ENCODE measurements at places on chromosomes 12 and 14.

DNA sequence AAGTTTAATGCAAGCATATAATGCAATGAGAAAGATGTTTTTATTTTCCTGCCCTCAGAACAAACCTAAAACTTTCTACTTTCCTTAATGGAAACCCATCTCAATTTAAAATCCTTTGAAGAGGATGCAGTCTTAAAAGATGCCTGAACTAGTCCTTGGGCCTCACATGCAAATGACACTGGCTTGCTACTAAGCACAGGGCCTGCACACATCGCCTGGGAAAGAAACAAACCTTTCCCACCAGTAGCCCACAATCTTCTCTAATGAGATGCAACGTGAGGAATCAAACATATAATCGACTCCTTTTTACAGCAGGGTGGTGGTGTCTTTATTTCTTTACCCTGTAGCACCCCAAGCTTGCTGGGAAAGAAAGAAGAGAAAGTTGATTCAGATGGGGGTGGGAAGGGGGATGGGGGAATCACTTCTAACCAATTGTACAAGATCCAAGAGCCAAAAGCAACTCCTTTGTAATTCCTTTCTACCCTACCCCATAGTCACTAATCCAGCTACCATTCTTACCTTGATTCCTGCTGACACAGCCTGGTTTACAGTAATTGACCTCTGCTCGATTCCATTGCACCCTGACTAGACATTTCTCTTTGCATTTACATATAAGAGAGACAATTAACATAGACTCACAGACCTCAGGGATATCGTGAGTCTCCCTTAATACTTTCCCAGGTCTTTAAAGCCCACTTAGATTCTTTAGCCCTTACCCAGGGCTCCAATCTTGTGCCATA lies 69.5 kb upstream of the FERMT2 start:
- no peak for DNase-seq

GRCh38 chr14:105632010-105632409 lies 105.6 kb downstream of the TMEM121 start:
- DNase-seq = no peak

- no peak for DNase-seq
These were observed 363.4 kb upstream of the PDE3A start for GRCh38 chr12:20004952-20005351.

DNA sequence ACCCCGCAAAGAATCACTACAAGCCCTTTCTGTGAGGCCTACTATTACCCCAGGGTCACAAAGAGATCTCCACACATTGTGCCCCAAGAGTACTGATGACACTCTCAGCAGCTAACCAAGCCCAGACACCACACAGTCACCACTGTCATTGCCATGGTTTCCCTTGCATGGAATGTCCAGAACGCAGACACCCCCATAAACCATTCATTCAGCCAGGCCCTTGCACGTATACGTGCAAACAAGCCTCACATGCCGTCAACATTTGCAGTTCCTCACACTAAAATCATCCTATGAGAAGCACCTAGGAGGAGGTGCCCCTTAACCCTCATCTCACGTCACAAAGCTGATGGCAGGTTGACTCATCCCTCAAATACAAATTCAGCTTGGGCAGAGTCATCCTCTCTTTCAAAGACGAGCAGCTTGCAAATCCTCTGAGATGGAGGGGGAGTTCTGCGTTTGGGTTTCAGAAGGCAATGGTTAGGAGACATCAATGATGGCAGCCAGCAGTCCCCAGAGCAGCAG lies 17.1 kb upstream of the KRT77 start:
- DNase-seq = no peak

DNA sequence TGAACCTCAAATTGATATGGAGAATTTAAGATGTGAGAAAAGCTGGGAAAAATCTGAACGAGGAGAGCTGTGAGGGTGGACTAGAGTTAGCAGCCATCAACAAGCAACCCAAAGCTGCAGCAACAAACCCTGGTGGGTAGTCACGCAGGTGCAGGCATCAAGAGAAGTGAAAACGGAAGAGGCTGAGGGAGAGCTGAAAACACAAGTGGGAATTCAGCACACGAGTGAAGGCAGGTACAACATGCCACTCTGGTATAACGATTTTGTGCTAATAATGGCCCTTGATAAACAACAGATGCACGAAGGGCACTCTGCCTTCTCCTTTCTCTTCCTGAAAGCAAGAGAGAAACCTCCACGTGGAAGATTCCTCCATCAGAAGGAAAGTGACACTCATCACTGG lies 11.5 kb downstream of the TCL1B start:
- DNase-seq = no peak

DNA sequence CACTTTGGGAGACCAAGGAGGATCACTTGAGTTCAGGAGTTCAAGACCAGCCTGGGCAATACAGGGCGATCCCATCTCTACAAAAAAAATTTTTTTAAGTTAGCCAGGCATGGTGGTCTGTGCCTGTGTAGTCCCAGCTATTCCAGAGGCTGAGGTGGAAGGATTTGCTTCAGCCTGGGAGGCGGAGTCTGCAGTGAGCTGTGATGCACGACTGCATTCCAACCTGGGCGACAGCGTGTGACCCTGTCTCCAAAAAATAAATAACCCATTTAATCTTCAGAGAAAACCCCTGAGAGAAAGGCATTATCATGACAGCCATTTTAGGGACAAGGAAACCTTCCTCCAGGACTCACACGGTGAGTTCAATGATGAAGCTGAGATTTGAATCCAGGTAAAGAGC lies 3.7 kb upstream of the FKBP4 start:
- DNase-seq = no peak

GRCh38 chr12:113955109-113955970 lies 10.8 kb downstream of the RBM19 start:
- DNase-seq = no peak

- DNase-seq = peak; percentile 77
These were observed 298.6 kb upstream of the PPFIA2 start for GRCh38 chr12:82057770-82058169.

DNA sequence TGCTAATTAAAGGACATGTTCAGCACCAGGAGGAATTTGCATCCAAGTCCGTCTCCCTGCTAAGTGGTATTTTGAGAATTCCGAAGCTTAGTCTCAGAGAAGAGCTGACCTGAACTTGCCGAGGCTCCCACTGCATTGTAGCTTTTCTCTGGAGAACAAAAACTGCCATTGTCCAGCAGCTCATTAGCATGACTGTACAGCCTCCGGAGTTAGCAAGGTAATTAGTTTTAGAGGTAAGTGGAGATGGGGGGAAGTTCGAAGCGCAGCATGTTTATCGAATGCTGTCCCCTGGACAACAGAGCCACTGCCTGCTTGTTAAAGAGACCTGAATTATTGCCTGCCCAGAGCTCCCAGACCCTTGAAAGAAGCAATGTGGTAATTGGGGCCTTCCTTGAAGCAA lies 160.3 kb upstream of the PELI2 start:
- DNase-seq = no peak

DNA sequence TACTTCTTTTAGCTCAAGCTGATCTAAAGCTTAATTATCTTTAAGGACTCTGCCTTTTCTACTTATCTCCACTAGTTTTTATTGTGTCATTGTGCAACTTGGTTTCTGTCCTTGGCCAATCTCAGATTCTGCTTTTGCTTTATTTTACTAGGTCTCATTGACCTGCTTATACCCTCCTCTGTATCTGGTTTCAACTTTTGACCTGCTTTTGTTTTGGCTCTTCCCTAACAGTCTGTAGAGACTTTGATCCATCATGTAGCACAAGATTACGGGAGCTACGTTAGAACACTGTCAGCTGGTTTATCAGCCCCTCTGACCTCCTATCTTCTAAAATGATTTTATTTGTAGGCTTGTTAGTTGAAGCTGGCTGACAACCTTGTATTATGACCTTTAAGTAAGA lies 43.6 kb downstream of the ZCRB1 start:
- DNase-seq = no peak

GRCh38 chr12:67394550-67394949 lies 125.4 kb downstream of the CAND1 start:
- DNase-seq = no peak

DNA sequence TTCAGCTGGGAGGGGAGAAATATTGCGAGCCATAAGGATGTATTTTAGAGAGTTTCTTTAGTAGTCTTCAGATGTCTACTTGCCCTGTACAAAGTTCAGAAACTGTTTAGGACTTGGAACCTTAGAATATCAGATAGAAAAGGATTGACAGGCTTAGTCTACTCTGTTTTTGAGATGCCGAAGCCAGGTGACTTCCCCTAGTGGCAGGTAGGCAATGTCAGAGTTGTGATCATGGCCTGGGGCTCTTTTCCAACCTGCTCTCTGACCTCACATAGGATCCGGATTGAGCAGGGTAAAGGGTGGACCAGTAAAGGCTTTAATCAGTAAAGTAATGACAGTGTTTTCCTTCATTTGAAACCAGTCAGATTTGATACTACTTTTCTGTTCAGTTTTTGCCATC lies 59.6 kb downstream of the PRKCH start:
- DNase-seq = no peak

DNA sequence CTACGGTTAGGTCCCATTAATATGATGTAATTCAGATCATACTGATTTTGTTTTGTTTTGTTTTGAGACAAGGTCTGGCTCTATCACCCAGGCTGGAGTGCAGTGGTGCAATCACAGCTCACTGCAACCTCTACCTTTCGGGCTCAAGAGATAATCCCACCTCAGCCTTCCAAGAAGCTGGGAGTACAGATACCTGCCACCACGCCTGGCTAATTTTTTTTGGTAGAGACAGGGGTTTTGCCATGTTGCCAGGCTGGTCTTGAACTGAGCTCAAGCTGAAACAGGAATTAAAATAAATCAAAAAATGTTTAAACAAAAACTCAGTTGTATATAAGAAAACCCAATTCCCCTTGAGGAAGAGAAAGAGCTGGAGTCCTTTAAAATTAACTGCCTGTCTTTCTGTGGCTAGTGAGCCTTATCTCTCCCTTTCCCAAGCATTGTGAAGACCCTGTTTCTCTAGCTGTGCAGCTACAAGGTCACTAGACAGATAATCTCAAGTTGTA lies 17.7 kb upstream of the ANAPC7 start:
- no peak for DNase-seq

DNA sequence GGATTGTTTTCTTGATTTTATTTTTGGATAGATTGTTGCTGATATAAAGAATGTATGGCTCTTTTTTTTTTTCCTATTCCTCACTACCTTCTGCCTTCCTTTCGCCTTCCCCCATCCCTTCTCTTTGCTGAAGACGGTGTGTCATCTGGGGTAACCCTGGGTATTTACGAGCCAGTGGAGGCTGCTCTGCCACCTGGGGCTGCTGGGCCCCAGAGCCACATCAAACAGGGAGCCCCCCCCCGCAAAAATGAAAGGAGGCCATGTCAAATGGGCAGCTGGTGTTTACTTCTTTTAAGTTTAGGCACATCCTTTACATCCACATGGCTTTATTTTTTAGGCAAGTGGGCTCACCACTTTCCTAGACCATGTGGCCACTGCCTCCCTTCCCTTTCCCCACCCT lies 25.4 kb downstream of the CHST11 start:
- DNase-seq = no peak

DNA sequence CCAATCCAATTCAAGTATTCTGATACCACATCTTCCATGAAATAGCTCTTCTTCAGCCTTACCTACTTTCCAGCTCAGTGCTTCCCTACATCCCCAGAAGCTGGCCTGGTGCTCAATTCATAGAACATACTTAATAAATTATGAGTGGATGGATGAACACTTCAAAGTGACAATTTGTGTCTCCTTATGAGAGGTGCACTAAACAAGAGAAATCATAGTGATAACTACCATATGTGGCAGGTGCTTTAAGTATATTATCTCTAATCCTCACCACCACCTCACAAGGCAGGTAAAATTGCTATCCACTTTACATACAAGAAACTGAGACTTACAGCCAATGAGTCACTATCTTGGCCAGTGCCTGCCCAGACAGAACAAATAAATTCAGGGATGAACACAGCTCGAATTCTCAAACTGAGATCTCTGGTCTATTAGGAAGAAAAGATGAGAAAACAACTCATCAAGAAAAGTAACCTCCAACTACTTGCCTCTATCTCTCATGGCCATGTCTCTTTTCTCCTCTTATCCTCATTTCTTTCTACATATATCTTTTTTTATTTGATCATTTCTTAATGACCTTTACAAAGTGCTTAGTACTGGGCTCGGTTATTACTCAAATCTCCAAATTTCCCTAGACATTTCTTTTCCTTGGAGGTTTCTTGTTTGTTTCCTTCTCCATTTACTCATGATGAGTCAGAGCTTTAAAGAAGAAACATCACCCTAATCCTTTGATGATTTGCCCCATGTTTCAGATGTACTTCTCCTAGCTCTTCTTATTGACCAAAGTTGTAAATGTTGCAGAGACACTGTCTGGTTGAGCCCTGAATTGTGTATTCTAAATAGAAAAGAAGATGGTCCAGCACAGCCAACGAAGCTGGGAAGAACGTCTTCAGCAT lies 161.5 kb downstream of the RPS29 start:
- DNase-seq = no peak

DNA sequence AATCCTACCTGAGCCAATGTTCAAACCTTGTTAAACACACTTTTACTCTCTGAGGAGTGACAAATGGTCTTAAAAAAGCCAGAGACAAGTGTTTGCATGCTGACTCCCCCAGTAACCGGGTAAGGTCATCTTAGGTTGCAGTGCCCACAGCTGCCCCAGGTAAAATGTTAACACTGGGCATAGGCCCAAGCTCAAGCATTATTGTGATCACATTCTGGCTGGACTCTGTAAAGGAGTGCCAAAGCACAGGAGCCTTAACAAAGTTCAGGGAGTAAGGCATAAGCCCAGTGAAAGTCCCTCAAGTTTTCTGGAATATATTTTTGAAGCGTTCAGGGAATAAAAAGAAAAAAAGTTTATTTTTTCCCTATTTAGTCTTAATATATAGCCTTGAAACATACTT lies 8.6 kb downstream of the EDDM3A start:
- no peak for DNase-seq

DNA sequence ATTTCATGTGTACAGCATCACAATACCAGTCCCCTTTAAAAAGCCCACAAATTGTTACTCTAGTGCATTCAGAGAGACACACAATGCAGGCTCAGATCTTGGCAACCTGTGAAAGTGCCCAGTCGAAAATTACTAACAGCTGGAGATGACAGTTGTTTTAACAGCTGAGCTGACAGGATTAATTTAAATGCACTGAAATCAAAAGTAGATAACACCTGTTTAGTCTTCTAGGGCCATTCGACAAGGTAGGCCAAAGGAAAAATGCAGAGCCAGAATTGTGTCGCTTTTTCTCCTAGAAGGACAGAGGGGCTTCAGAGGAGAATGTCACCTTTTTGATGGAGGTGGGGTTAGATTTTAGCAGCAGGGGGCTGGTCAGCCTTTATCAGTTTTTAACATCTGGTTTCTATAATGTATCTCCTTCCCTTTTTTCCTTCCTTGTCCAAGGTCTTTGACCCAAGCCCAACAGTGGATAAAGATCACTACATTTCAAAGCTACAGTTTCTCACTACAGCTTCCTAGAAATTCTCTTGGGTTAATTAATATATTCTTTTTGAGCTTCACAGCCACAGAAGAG lies 139.1 kb downstream of the SOX5 start:
- DNase-seq = no peak
